GM19239 (cell line): ENCODE measurements at places on chromosomes 3 and 15.

GRCh38 chr3:197381371-197381770 is 83.0 kb upstream of the DLG1 start:
- DNase-seq: no peak

DNA sequence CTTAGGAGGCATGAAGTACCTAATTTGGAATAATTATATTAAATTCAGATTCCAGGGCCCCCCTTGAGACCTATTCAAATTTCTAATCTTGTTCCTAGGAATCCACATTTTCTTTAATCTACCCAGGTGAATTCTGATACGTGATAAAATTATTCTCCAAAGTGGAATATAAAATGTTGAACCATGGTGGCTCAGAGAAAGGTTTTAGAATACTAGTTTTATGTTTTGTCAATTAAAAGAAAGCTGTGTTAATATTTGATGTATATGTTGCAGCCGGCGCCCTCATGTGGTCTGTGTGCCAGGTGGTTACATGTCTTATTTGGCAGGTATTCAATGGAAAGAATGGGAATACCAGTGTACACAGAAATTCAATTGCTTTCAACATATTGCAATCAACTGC is 321.8 kb downstream of the FEZF2 start:
- DNase-seq: no peak

DNA sequence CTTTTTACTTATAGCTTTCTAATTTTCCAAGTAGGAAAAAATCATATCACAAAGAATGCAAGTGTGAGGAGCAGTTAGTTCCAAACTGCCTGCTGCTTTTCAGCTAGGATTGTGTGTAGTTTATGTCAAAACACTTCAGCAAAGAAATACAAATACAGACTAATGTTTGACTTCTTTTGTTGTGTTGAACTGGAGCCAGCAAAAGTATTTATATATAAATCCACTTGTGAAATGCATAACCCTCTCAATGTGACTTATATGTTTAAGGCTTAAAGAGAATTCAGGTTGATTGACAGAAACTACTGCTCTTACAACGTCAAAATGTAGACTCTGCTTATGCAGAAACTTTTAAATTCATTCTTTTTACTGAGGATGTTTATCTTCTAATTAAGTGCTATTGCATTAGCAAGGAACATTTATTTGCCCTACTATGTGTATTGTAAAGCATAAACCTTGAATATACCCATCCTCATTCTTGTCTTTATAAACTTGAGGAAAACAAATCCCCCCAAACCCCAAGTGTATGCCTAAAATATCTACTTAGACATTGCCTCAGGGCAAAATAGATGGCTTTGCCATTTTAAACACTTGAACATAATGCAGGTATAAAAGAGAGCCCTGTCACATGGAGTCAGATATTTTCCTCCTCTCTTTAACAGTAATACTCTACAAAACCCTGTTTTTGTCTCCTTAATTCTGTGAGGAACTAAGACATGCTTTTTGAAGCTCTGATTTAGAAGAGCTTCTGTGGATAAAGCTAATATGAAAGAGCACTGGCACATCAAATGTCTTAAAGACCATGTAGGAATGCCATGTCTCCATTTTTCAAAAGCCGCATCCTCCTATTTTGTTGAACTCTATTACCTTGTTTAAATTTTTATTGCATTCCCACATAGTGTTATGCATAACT is 302.8 kb upstream of the TBC1D5 start:
- DNase-seq: no peak

DNA sequence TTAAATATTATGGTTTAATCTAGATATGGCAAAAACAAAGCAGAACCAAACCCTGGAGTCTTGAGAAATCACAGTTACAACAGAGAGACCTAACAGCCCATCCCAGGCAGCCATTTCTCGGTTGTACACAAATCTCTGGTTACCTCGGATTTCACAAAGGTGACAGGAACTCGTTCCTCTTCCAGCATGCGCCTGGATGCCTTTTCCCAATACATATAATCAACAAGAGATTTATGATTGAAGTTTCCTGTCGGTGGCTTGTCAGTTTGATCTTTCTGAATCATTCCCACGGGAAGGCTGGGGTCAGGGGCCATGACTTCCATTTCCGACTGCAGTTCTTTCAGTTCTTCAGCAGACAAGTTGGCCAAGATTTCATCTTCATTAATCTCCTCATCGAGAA is 445 bp downstream of the LMOD3 start:
- no peak for DNase-seq

GRCh38 chr3:145967043-145967442 is 193.9 kb downstream of the PLOD2 start:
- DNase-seq: no peak

- no peak for DNase-seq
Observed at GRCh38 chr15:41870689-41871081, 23.2 kb downstream of the SPTBN5 start.

DNA sequence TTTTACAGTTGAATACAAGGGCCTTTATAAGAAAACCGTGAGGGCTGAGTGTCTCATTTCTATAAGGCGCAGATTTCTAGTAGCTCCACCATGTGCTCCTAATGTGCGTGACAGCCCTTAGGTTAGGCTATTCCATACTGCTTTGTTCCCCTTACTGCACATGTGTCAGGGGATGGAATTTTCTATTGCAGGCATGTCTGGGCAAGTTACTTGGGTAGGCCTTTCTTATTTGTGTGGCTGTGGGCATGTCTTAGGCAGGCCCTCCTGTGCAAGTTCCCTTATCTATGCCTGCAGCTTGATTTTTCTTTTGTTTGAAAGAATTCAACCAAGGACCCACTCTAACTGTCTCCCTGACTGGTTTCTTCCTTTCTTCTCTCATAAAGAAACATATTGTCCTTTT is 434.2 kb upstream of the CNTN3 start:
- no peak for DNase-seq

DNA sequence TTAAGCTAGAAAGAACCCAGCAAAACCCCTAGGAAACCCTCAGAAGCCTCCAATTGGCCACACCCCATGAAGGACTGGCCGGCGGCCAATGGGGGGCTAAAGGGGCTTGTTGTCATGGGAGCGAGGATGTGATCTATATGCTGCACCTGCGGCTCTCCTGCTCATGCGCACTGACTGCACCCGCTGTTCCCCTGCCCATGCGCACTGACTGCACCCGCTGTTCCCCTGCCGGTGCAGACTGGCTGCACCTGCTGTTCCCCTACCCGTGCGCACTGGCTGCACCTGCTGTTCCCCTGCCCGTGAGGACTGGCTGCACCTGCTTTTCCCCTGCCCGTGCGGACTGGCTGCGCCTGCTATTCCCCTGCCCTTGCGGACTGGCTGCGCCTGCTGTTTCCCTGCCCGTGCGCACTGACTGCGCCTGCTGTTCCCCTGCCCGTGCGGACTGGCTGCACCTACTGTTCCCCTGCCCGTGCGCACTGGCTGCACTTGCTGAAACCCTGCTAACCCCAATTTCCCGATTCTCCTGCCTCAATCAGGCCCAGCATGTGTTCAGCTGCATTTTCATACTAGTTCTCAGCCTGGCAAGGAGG is 16.8 kb upstream of the MCCC1 start:
- DNase-seq: peak; percentile 52

GRCh38 chr3:62624185-62624584 is 250.8 kb upstream of the FEZF2 start:
- DNase-seq: no peak

DNA sequence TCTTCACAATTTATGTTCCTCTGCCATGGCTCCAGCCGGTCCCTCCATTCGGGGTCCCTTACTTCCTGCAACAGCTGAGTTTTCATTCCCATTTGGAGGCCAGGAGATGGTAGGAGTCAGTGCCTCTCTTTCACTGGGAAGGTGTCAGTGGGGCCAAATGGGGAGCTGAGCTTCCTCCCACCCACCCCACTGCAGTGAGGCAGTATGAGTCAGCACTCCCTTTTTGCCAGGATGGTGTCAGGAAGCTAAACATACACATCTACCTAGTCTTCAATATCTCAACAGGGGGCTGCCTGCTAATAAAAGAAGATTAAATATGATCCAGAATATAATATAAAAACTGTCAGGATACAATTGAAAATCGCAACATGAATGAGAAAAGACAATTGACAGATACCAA is 12.7 kb upstream of the ACTC1 start:
- DNase-seq: no peak

GRCh38 chr15:62163397-62164013 is 1.6 kb downstream of the C2CD4B start:
- no peak for DNase-seq

DNA sequence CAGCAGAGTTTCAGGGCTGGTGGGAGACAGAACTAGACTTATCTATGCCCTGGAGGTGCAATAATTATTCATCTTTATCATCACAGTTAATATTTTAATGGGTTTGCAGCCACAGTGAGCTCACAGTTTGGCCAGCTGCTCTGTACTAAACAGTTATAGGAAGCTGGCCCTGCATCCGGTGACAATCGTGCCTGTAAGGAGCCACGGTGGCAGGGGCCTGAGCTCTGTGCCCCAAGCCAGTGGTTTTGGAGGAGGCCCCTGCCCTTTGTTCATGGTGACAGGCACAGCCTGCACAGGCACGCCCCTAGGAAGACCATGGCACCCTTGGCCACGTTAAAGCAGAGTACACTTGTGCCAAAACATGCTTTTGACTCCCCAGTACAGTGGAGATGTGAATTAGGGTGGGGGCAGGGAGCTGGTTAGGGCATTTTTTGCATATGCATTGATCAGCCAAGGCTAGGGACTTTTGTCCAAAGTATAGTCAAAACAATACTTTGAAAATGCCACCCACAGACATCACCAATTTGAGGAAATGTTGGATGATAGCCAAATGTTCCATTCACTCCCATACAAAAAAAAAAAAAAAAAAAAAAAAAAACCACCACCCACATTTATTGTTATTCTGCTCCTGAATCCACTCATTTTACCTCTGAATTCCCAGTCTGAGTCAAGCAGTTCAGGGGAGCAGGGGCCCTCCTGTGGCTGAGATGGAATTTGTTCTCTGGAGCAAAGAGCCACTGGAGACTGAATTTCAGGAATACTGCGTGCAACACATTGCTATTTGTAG is 3.4 kb upstream of the RFTN1 start:
- no peak for DNase-seq

DNA sequence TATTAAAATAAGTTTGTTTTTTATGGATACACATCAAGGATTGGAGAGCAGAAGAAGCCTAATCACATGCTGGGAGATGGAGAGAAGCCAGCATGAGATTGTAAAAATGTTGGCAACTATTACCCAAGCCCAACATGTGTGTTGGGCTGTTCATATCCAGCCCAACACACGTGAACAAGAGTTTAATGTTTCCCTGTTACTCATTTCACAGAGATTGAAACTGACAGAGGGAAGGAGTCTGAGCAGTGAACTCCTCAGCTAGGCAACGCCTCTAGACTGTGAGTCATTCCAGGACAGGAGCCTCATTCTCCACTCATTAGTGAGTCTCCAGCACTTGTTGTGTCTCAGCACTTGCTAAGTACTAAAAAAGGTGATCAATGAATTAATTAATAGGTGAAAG is 43.2 kb upstream of the CMSS1 start:
- peak; percentile 7 for DNase-seq

DNA sequence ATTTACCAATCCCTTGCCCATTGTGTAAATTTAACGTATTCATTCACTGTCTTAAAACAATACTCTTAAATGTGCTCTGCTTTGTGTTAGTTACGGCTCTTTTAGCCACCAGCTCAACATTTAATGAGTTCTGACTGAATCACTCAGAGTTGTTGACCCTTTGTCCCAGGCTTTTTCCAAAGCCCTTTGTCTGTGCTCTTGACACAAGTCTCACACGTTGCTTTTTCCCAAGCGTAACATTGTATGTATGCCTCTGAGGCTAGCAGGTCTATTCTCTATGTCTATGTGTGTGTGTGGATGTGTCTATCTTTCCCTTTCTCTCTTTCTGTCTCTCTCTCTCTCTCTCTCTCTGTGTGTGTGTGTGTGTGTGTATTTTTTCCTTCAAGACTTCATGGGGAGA is 435.4 kb upstream of the GOLIM4 start:
- DNase-seq: no peak

DNA sequence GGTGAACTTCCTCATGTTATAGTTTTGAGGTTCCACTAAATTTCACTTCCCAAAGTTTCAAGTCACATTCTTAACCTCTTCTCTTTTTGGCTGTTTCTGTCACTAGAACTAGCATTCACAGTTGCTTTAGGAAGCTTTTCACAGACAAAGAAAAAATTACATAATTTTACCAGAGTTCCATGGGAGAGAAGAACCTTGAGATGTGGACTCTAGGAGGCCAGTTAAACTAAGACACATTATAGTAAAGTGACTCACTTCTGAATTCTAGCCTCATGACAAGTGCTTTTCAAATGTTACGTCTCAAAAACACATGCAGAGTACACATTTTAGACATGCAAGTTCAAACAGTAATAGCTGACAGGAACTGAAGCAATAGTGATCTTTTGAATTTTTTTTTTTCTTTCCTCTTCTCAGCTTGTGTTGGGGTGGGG is 39.9 kb upstream of the LRTM1 start:
- no peak for DNase-seq

GRCh38 chr3:172387728-172388127 is 60.5 kb downstream of the GHSR start:
- DNase-seq: no peak

GRCh38 chr3:128274837-128275236 is 121.6 kb downstream of the EEFSEC start:
- no peak for DNase-seq

GRCh38 chr3:28980631-28981030 is 300.2 kb upstream of the RBMS3 start:
- no peak for DNase-seq
